LNCaP clone FGC (cell line): ENCODE measurements at places on chromosomes 2 and 18.

DNA sequence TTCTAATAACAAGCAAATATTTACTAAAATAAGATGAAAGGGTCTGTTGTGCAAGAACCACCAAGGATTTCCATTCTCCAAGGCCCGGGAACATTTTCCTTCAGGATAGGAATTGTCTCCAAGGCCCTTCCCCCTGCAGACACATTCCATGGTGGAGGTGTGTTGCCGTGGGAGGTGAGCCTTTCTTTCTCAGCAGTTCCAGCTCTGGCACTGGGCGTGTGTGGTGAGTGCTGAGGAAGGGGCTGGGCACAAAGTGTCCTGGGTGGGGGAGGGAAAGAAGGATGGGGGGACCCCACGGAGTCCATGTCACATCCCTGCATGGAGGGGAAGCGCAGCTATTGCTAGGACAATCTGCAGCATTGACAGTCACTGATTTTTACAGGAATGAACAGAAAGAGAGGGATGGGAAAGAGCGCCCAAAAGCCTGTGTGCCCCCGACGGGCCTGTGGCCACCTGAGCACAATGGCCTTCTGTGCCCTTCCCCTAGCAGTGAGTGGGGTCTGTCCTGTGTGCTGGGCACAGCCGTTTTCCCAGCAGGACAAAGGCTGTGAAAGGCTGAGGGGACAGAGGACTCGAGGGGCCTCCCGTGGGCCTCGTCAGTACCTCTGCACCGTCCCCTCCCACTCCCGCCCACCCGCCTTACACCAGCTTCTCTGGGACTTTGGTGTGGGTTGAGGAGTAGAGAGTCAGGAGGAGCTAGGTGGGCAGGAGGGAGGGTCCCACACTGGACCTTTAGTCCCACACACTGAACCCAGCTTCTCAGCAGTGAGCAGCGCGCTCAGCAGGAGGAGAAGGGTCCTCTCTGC lies 79.8 kb downstream of the PTGR3 start:
- no peak for DNase-seq

GRCh38 chr2:127218812-127219170 lies 1.3 kb downstream of the CYP27C1 start:
- DNase-seq: no peak

DNA sequence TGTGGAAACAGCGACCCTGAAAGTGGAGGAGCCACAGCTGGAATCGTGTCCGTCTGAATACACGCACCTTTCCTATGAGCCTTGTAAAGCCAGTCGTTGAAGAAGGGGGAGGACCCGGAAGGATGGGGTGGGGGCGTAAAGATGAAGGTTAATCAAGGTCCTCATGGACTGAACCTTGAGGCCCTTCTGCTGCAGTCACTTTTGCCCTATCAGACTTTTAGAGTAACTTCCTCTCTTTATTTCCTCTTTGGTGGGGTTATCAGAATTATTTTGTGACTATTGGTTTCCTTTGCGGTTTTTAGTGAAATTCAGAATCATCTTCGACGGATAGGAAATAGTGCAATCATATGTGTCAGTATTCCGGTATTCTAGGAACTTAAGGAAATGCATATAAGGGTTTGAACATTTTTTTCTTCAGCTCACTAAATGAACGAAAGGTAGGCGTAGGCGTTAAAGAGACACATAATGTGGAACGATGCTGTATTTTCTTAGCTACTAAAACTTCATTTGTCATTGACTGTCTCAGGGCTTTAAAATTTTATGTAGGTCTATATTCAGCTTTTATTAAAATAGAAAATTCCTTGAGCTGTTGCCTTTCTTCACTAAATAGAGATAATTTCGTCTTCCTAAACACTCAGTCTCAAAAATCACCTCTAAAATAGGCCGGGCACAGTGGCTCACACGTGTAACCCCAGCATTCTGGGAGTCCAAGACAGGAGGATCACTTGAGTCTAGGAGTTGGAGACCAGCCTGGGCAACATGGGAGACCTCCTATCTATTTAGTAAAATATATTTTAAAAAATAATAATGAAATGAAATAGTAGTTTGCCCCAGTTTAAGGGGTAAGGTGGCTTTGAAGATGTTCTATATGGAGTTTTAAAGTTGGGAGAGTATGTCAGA lies 1.4 kb upstream of the YES1 start:
- DNase-seq: no peak

- no peak for DNase-seq
Observed at GRCh38 chr2:231514951-231515297, 15.3 kb downstream of the NMUR1 start.

GRCh38 chr2:226228080-226228479 lies 571.5 kb downstream of the IRS1 start:
- no peak for DNase-seq

DNA sequence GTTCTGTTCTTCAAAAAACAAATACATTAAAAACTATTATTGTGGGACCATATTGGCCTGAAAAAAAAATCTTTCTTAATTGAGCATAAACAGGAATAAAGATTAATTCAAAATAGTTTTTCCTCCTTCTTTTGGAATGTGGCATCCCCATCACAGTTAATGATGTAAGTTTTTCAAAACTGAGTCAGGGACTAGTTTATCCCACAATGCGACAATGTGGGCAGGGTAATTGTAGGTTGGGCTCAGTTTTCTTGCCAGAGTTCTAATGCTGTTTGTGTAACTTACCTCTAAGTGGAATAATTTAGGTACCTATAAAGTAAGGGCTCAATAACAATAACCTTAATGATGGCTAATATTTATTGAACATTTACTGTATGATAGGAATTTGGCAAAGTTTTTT lies 82.0 kb downstream of the PMS1 start:
- DNase-seq: no peak

DNA sequence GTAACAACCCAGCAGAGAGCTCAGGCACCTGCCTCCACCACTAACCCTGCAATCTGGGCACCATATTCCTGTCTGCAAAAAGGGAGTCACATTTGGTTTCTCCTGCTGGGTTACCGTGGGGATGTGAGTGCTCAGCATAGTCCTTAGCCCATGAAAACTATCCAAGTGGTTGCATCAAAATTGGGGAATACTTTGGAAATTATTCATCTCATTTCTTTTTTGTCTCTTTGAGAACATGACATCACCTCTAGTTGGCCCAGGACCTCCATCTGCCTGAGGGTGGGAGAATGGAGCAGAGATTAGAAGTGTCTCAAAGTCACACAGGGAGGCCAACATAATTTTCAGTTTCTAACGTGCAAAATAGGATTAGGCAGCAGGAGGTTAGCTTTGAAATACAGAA lies 19.3 kb upstream of the SPP2 start:
- DNase-seq: no peak

GRCh38 chr2:196551014-196551413 lies 88.5 kb upstream of the CCDC150 start:
- no peak for DNase-seq

DNA sequence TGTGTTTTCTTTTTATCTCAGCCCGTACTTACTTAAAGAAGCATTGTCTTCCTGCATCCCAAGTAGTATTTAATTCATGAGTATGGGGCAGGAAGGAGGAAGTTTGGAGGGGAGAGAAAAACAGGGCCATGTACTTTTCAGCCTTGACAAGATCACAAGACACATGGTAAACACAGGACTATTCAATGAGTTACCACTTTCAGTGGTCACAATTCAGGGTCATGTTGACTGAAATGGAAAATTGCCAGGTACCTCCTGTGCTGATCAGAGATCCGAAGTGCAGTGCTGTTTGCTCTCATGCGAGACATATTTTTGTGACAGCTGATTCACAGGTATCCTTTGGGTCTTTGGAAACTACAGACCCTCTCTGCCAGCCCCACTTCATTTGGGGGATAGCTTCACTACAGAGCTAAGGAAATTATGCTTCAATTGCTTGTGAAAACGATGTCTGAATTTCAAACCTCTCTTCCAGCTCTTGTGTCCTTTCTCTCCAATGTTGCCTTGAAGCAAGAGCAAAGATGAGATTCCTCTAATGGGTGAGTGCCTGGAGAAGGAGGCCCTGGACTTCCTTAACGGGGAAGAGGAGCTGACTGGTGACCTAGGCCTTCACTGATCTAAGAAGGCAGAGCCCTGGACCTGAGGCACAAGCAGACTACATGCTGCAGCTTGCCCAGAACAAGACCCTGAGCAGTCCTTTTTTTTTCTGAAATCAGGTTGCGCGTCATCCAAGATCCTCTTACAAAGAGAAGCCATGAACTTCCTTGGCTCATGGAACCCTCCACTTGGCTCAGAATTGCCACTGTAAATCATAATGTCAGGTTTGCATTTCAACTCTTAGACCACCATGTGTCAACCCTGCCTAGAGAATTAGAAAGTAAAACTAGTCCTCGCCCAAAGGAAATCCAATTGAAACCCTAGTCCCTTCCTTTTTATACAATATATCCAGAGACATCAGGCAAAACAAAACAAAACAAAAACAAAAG lies 44.1 kb downstream of the EVA1A start:
- no peak for DNase-seq

- DNase-seq: no peak
Observed at GRCh38 chr2:189585226-189585756, 4.7 kb upstream of the SLC40A1 start.

- no peak for DNase-seq
Observed at GRCh38 chr2:12282780-12283695, 433.7 kb upstream of the TRIB2 start.

DNA sequence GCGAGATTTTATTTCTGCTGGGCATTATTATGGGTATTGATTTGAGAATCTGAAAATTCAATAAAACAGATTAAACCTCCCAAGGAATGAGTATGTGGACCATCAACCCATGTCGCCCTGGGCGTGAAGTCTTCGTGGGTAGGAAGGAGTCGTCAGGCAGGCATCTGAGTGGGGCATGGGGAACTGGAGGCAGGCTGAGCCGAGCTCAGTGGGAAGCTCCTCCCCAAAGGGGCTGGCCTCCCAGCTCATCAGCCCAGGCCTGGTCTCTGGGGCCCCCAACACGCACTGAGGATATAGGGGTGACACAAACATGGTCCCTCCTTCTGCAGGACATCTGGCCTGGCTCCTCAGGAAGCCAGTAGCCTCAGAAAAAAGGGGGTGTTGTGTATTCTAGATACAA lies 265.2 kb downstream of the TFCP2L1 start:
- DNase-seq: no peak

- DNase-seq: no peak
Observed at GRCh38 chr18:13597068-13597467, 129.3 kb downstream of the FAM210A start.

GRCh38 chr2:150088538-150088937 lies 398.9 kb downstream of the RND3 start:
- no peak for DNase-seq

GRCh38 chr2:105073591-105073990 lies 35.7 kb downstream of the MRPS9 start:
- no peak for DNase-seq

GRCh38 chr2:154837035-154837434 lies 138.5 kb downstream of the KCNJ3 start:
- DNase-seq: no peak

GRCh38 chr2:175309799-175310198 lies 128.3 kb upstream of the ATP5MC3 start:
- DNase-seq: peak; percentile 3

GRCh38 chr2:103464831-103465230 lies 703.0 kb downstream of the TMEM182 start:
- DNase-seq: no peak

DNA sequence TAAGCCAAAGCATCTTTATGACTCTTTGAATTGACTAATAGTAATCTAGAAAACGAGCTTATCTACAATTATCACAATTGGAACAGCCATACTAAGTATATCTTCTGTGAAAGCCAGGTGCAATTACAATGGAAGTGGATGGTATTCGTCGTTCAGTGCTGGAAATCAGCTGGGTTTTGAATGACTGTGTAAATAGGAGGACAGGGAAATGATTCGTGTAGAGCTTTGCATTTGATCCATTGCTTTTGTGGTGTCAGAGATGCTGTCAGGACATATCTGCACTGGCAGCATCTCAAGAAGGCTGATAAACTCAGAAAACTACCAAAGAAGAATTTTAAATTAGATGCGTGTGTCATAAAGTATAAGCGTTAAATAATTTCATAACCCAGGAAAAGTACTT lies 187.1 kb downstream of the ZNF407 start:
- DNase-seq: no peak

DNA sequence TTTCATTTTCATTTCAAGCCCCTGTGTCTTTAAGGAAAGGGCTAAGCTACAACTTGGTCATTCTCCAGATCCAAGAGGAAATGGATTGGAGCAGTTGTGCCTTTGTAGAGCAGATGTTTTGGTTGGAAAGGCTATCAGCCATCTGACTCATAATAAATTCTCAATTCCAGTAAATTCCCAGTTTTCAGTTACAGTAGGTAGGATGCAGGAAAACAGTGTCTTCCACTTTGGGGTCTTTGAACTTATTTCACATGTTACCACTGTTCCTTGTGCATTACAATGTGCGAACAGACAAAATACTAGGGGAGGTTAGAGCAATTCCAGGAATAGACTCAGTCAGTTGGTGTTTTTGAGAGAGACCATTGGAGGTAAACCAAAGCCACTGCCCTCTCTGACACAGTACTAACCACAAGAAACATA lies 211.9 kb downstream of the BABAM2 start:
- no peak for DNase-seq

DNA sequence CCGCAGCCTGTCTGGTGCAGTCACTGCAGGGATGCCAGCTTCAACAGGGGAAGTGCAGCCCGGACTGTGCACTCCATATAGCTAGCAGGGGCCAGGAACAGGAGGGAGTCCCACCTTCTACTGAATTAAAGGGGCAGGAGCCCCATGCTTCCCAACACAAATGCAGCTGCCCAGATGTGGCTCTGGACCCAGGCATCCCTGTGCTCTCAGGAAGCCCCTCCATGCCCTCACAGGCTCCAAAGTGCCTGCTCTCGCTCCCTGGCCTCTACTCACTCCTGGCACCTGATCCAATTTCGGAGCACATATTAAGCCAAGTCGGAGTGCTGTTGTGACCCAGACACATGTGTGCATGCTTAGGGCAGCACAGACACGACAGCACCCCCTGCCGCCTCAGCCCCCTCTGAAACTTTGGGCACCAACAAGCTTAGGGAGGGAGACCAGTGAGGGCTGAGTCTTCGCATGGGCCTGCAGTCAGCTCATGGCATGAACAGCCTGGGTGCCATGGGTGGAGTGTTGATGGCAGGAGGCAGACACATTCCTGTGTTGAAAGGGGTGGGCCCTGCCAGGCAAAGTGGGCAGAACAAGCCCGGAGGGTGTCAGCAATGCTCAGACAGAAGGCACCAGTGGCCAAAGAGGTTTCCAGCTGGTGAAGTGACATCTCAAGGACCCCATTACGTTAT lies 83.5 kb downstream of the ZNF804A start:
- DNase-seq: no peak

DNA sequence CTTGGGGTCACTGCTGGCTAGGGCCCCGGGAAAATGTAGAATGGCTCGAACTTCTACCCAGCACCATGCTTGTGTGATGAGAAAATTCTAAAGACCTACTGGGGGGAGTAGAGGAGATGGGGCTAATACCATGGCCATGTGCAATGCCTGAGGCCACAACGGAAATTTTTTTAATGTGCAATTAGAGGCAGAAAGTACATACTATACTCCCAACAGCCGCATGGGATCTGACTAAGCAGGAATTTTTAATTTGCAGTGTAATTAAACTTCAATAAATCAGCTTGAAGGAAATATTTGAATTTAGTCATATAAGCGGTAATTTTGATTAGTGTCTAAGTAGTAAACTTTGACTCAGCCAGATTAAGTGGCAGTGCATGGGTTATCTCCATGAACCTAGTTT lies 53.2 kb upstream of the CNGA3 start:
- no peak for DNase-seq
